ENCODE measurements at places on chromosomes 12 and 14.
A peak's percentile ranks its signal among the peaks of the same experiment; 100 is the strongest.

DNA sequence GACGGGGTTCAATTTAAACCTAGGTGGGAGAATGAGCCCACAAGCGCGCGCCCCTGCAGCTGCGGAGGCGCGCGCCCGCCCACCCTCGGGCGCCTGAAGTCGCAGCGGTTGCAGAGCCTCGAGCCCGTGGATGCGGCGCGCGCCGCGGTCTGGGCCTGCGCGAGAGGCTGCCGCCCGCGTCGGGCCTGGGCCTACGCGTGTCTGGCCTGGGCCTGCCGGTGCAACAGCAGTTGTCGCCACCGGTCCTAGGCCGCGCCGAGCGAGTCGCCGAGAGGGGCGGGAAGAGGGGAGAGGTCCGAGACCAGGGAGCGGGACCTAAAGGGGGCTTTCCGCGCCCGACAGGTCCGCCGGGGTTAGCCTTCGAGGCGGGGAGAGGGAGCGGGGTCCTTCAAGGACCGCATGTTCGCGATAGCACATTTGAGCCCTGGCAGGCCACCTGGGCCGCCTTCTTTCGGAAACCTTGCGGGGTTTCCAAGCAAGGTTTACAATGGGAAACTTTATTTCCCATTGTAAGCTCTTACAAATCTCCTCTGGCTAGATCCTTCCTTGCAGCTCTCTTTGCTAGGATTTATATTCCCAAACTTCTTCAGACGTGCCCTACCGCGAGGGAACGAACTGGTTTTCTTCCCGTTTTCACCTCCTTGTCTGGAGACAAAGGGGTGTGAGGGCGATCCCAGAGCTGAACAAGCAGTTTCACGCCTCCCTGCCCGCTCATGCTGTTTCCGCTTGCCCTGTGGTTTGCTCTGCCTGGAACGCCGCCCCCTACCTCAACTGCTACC lies 6.8 kb downstream of the SIX6 start:
- DNase-seq = no peak

DNA sequence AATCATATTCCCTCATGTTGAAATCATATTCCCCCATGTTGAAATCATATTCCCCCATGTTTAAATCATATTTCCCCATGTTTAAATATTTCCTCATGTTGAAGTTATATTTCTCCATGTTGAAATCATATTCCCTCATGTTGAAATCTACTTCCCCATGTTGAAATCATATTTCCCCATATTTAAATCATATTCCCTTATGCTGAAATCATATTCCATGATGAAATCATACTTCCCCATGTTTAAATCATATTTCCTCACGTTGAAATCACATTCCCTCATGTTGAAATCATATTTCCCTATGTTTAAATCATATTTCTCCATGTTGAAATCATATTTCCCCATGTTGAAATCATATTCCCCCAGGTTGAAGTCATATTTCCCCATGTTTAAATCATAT lies 34.6 kb upstream of the ADGRD1 start:
- DNase-seq = no peak

GRCh38 chr14:76955575-76956315 lies 72.8 kb downstream of the IRF2BPL start:
- peak; percentile 73 for DNase-seq

DNA sequence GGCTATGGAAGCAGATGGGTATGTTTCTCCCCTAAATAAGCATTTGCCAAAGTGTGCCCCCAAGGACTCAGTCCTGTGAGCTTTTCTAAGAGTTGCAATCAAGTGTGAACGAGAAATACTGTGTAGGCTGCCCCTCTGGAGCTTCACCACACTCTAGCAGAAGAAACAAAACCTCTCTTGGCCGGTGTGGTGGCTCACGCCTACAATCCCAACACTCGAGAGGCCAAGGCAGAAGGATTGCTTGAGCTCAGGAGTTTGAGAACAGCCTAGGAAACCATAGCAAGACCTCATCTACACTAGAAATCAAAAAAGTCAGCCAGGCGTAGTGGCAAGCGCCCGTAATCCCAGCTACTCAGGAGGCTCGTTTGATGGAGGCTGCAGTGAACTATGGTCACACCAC lies 9.8 kb downstream of the VPS37B start:
- DNase-seq = no peak

GRCh38 chr12:112782943-112783342 lies 8.6 kb upstream of the RPH3A start:
- DNase-seq = no peak

- DNase-seq = no peak
Measured at GRCh38 chr12:132077322-132078100, 66.6 kb downstream of the DDX51 start.

DNA sequence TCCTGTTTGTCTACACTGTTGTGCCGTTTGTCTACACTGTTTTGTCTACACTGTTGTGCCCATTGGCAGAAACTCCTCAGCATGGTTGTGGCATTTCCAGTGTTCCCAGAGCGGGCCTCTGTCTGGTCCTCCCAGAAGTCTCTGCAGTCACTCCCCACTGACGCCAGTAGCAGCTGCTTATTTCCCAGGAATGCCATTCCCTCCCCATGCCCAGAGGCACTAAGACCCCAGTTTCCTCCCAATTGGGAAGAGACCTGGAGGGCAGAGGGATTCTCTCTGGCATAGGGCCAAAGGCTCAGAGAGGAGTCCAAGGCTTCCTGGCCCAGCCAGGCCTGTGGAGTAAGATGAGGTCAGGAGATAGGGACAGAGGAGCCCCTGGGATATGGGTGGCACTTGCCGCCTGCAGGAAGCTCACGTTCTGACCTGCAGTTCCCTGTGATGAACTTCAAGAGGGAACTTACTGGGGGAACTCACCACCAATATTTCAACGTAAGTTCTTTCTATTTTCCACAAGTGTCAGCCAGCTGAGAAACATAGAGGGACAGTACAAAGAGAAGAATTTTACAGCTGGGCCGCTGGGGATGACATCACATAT lies 69.1 kb downstream of the TNFAIP2 start:
- no peak for DNase-seq

DNA sequence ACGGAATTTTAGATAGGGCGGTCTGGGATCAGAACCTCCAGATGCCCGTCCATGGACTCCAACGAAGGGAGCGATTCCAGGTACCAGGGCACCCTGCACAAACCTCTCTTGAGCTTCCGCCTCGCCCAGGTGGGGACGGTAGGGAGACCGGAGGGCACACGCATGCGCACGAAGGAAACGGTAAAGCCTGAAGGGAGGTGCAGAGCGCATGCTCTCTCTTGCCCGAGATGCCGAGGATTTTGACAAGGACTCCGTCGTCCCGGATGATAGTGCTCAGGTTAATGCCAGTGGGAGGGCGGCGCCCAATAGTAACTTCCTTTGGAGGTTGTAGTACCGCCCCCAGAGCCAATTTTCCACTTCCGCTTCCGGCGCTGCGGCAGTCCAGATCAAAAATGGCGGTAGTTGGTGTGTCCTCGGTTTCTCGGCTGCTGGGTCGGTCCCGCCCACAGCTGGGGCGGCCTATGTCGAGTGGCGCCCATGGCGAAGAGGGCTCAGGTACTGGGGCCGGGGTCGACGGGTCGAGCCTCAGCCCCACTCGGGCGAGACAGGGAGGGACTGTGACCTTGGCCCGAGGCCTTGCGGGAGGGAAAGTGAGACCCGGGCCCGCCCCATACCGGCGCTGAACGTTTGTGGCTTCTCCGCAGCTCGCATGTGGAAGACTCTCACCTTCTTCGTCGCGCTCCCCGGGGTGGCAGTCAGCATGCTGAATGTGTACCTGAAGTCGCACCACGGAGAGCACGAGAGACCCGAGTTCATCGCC lies at the start of gene COX6A1:
COX6A1 (plus strand) TSS at position 379 of the 760 bp plus-strand sequence; CDS start at position 393, 14 bp downstream.
- DNase-seq = peak; percentile 97

- no peak for DNase-seq
Measured at GRCh38 chr12:13223941-13224340, 27.4 kb downstream of the EMP1 start.

DNA sequence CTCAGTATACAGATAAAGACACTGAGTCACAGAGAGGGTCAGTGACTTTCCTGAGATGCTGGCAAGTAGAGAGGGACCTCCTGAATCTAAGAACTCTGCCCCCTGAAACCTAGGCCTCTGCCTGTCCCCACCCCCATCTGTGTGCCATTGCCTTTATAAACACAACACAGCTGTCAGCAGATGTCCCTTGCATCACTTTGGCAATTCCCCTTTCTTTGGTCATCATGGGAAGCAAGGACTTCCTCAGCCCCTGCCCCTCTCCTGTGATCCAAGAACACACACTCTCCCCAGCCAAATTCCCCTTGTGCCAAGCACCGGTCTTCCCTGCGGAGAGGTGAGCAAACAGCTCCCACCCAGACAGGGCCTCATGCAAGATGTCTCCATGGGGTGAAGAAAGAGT lies 8.3 kb downstream of the TSPAN11 start:
- no peak for DNase-seq

GRCh38 chr12:124567673-124568373 lies 411 bp upstream of the NCOR2 start:
- peak; percentile 85 for DNase-seq

DNA sequence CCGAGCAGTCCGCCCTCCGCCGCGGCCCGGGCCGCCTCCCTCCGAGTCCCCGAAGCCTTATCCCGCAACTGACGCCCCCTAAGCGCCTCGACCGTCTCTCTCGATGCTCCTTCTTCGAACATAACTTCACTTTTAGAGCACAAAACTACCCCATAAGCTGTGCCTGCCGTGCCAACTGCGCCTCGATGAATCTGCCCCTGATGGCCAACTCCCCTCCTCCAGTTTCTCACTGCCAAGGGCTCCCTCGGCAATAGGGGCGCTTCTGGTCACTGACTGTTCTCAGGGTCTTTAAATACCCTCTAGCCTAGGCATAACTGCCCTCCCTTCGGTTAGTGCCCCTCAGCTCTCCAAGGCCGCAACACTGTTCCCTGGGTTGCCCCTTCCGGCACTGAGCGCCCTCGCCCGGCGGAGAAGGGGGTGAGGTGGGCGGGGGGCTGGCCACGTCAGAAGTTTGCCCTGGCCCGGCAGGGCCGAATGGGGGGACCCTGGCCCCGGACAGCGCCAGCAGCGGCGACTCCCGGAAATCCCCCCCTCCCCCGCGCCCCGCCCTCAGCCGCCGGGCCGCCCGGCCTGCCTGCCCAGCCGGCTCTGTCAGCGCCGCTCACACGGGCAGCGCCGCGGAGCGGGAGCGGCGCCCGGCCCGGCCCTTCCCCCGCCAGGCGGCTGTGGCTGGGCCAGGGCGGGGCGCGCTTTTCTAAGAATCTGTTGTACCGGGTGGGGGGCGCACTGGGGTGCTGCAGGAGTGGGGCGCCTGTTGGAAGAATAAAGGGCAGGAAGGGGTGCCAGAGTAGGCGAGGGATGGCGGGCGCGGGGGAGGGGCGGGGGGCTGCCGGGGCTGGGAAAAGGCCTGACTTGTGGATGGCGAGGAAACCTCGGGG lies 10.6 kb downstream of the RARG start:
- DNase-seq = peak; percentile 70

GRCh38 chr14:31716208-31716607 lies 155.0 kb downstream of the NUBPL start:
- DNase-seq = no peak

DNA sequence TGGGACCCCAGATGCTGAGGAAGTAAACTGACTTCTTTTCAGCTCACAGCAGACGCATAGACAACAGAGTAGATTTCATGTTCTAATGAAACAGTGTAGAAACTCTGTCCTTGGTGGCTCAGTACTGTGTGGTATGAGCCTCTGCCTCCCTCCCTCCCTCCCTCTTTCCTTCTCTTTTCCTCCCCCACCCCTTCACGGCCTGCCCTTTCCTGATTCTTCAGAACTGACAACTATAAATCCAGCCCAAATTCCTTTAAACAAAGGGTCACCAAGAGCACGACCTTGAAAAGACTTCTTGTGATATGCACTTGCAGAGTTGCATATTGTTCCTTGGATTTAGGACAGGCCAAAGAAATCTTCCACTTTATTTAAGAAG lies 164.0 kb downstream of the ETV6 start:
- DNase-seq = no peak

DNA sequence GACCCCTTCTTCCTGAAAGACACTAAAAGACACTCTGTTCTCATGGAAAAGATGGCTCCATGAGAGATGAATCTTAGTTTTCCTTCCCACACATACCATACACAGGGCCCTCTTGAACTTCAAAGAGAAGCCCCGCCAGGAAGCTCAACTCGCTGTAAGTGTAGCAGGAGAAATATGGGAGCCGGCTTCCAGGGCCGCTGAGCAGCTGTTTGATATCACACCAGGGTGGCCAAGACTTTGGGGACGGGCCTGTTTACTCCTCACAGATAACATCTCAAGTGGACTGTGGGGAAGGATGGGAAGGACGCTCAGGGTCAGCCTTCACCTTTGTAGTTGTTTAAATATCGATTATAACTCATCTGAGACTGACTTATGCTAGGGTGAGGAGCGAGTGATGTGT lies 235.5 kb upstream of the TBX3 start:
- no peak for DNase-seq

DNA sequence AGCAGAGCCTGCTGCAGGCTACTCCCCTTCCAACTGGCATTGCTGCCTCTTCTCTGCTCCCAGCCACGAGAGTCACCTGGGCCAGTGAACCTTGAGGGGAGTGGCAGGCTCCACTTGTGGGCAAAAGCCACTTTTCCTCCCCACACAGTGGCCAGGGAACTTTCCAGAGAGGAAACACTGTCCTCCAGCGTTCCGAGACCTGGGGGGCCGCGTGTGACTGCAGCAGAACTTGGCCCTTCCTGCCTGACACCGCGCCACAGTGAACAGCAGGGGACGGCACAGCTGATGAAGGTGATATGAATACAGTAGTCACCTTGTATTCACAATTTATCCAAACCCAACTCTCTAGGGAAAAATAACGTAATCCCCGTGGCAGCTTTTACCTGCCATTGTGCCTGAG lies 114.9 kb downstream of the PIWIL1 start:
- no peak for DNase-seq

DNA sequence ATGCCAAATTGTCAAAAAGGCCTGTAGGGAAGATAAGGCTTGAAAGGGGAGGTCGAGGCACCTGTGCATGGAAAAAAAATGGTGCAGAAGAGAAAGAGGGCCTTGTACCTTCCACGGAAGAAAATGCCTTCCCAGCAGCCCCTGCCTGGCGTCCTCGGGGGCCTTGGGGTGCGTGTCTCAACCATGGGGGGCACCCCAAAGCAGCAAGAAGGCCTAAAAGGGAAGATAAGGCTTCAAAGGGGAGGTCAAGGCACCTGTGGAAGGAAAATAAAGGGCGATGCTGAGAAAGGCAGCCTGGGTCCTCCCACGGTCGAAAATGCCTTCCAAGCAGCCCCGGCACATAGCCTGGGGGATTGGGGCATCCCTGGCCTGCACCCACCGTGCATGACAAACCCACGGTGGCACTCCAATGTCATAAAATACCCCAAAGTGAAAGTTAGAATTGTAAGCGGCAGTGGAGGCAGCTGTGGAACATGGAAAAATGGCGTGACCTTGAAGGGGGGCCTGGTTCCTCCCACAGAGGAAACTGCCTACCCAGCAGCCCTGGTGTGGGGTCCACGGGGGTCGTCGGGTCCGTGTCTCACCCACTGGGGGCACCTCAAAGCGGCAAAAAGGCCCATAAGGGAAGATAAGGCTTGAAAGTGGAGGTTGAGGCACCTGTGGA lies 275.0 kb downstream of the ALG10 start:
- no peak for DNase-seq

DNA sequence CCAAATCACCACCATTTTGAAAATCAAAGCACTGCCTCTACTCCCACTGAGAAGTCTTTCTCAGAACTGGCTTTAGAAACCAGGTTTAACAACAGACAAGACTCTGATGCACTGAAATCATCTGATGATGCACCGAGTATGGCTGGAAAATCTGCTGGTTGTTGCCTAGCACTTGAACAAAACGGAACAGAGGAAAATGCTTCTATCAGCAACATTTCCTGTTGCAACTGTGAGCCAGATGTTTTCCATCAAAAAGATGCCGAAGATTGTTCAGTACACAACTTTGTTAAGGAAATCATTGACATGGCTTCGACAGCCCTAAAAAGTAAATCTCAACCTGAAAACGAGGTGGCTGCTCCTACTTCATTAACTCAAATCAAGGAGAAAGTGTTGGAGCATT lies 115.0 kb upstream of the NPAS3 start:
- no peak for DNase-seq

- no peak for DNase-seq
Measured at GRCh38 chr12:108333898-108334699, 5.0 kb downstream of the CMKLR1 start.
